Right atrium auricular region (tissue), 2 donors: ENCODE measurements at places on chromosomes 12 and 14. TPM values are rescaled to one million over a fixed set of nuclear protein-coding genes. Genes with fewer than 3 reads are reported as not detected.

DLGAP5 gene
- 0.08 TPM for total RNA-seq

GRCh38 chr12:124756166-124756565, 107.5 kb downstream of the SCARB1 start:
- DNase-seq: no peak

- no peak for DNase-seq
These were observed 974.3 kb downstream of the VRK1 start for GRCh38 chr14:97771340-97772045.

TMEM119 gene
- 5.5 TPM for total RNA-seq

DNA sequence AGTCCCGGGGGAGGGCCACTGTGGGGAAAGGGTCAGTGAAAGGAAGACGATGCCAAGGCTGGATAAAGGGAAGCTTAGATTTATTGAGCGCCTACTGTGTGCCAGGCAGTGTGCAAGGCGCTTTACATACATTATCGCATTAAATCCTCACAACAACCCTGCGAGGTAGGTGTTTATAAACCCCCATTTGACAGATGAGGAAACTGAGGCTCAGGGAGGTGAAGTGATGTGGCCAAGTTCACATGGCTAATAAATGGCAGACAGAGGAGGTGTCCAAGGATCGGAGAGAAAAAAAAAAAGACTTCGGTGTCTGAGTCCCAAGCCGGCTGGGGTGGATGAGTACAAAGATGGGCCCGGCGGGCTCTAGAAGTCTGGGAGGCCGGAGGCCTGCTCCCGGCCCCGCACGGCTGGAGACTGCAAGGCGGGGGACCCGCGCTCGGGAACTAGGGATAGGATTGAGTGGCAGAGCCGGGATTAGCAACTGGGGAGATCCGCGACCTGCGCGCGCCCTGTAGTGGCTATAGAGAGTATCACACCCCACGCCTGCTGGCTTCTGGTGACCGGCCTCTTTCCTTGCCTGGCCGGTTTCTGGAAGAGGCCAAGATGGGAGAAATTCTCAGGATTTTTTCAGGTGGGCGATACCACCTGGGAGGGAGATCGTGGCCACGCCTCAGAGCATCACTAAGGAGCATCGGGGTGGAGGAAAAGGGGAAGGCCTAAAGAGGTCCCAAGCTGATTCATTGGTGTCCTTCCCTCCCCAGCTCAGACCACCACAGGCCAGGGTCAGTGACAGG, 3.9 kb downstream of the DDN start:
- DNase-seq: peak; percentile 85

- DNase-seq: no peak
These were observed 88.4 kb upstream of the DYNC1H1 start for GRCh38 chr14:101875727-101876554.

DNA sequence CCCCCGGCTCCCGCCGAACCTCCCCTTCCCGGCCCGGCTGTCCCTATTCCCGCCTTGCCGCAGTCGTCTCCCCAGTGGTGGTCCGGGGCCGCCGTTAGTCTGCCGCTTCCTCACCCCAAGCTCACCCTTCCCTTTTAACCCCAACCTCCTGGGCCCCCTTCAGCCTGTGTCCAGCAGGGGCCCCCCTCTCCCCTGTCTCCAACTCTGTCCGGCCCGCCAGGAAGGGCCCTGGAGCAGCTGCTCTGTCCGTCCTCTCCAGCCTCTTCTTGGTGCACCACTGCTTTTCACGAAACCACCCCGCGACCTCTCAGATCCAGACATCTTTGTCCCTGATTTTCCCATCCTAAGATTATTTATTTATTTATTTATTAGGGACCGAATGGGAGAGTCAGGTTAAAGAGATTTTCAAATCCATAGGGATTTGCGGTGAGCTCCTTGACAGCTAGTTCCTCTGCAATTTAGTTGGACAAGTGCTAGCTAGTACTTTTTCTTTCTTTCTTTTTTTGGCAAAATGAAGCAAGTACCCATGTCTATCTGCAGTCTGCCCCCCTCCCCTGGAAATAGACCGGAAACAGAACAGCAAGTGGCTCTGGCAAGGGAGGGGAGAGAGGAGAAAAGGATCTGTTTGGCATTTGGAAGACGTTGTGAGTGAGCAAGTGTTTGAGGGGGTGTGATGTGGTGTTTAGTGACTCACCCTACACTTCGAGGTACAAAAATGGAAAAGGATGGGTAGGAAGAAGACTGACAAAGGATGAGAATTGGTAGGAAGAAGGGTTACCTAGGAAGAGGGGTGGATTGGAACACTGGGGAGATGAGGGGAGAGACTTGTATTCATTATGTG, 632 bp downstream of the UBR7 start:
- no peak for DNase-seq

GRCh38 chr14:24921903-24922302, 128.0 kb downstream of the STXBP6 start:
- no peak for DNase-seq

DNA sequence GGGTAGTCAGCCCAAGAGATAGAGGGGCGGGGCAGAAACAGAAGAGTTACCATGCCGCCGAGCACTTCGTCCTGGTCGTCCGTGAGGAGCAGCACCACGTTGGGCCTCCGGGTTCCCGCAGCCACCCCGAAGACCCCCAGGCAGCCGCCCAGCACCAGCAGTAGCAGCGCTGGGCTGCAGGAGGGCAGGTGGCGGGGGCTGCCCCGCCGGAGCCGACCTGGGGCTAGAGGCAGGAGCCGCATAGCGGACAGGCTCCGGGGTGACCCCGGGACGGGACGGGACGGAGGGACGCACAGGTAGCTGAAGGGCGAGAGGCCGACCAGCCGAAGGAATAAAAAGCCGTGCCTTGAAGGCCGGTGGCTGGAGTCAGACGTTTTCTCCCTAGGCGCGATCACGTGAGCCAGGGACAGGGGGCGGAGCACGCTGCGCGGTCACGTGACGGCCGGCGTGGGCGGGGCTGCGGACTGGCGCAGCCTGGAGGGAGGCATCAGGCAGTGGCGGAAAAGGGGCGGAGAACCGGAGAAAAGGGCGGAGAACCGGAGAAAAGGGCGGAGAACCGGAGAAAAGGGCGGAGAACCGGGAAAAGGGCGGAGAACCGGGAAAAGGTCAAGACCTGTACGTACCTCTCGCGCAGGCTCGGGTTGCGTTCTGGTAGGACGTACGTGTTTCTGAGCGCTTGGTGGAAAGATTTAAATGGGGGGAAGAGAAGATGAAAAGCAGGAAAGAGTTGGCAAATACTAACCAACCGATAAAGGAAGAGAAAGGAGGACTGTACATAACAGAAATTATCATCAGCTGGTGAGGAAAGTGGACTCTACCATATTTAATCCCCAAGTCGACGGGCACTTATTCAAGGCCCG, at the start of gene GNS:
Gene GNS (minus strand): TSS at position 372 of the 860 bp plus-strand sequence. CDS start 130 bp downstream, at position 242.
- DNase-seq: peak; percentile 96

DNA sequence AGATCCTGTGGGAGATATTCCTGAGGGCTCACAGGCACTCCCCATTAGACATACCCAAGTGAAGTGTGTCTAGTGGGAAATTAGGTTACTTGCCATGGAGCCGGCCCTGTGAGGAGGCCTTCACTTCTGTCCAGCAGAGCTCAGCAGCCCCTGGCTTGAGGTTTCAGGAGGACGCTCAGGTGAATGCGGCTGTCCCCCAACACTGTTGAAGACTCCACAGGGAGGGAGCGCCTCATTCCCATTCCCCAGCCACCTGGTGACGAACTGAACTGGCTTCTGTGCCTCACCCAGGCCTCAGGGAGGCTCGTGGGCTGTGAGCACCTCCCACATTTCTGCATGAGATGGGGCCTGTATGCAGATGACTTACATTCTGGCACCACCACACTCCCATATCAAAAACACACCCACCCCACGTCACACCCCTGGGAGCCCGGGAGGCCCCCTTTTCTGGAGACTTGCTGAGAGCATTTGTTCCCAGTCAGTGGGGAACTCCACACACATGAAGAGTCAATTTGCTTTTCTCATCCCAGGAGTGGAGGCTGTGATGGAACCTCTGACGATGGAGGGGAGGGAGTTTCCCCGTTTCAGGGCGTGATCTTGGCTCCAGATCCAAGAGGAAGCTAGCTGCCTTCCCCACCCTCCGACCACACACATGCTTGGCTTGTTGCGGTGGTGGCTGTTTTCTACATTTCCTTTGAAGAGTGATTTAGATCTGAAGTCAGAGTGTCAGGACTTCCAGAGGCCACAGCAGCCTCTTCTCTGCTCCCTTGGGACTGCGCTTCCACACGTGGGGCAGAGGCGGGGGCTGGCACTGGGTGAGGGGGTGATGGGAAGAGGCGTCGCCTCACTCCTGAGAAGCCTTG, 120.7 kb downstream of the ADGRD1 start:
- DNase-seq: peak; percentile 76
